ENCODE measurements at places on chromosomes 7 and 10. TPM values are rescaled to one million over a fixed set of nuclear protein-coding genes. Genes with fewer than 3 reads are reported as not detected.

Gene RBM20
- total RNA-seq, result 0.18 TPM

Gene GALNT17
- total RNA-seq, result not detected

Gene EGFR
- 60.3 TPM for total RNA-seq

Gene SCD
- 366 TPM for total RNA-seq

Gene PTF1A
- total RNA-seq, result not detected

Gene PROSER2
- 0.92 TPM for total RNA-seq

Gene PSAP
- total RNA-seq, result 1,204 TPM

Gene CALY
- 0.30 TPM for total RNA-seq

Gene CTTNBP2
- 0.78 TPM for total RNA-seq

Gene IFIT1B
- not detected for total RNA-seq

Gene SH2D4B
- not detected for total RNA-seq

Gene WNT16
- total RNA-seq, result 0.42 TPM

Gene NXPH1
- not detected for total RNA-seq
